ENCODE measurements at places on chromosomes 5 and 9. TPM values are rescaled to one million over a fixed set of nuclear protein-coding genes. Genes with fewer than 3 reads are reported as not detected.

The BAAT gene
- total RNA-seq: not detected

The GALT gene
- 51.3 TPM for total RNA-seq

The PTPRD gene
- total RNA-seq: 17.2 TPM

The IFNA4 gene
- not detected for total RNA-seq

The FSTL4 gene
- 1.9 TPM for total RNA-seq

The STPG3 gene
- total RNA-seq: 0.38 TPM

The TTC1 gene
- total RNA-seq: 44.6 TPM

The GLDC gene
- 0.77 TPM for total RNA-seq

GRCh38 chr9:135330307-135330631, 149.3 kb upstream of the PPP1R26 start:
- no peak for DNase-seq

- DNase-seq: no peak
Observed at GRCh38 chr9:20441711-20442423, 180.4 kb downstream of the MLLT3 start.

- DNase-seq: no peak
Observed at GRCh38 chr9:98007251-98007928, 24.2 kb downstream of the ANP32B start.

- no peak for DNase-seq
Observed at GRCh38 chr5:39578887-39579497, 154.2 kb upstream of the DAB2 start.

- no peak for DNase-seq
Observed at GRCh38 chr5:36264202-36264760, 22.6 kb upstream of the NADK2 start.

DNA sequence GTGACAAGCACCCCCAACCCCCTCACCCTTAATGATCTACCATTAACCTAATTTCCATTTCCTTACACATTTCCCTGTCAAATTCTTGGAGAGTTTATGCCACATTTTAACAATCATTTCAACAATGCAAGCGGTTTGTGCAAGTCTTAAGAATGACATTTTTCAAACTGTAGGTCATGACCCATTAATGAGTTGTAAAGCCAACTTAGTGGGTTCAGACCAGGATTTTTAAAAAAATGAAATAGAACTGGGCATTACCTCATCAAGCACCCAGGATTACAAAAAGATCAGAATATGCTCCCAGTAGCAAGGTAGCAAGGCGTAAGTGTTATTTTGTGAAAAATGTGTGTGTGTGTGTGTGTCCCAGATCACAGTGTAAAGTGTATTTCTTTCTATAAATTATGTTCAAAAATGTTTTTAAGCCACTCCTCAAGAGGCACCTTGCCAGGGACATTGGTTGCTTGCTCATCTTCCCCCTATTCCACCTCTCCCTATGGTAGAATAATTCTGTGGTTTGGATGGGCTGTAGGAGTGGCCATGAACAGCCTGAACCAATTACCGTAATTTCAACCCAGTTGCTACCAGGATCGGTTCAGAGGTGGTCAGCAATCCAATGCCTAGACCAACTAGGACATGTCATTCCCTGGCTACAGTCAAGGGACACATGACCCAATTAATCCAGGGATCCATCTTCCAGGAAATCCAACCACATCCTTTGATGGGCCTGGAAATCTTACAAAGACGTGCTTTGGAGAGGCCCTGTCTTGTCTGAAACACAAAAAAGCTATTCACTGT, 14.4 kb upstream of the TGFBR1 start:
- no peak for DNase-seq

DNA sequence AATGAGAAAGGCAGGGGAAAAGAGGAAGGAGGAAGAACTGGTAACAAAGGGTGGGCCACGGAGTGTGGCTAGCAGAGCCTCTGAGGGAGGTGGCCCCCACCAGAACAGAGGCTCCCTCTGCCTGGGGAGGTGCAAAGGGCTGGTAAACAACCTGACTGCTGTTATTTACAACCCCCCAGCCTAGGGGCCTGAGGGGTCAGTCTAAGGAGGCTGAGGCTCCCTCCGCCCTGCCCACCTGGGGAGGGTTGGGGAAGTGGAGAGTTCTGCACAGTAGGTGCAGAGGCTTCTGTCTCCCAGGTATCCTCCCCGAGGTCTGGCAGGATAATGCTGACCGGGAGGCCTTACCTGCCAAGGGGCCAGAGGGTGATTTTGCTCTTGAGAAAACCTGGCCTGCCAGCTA, 35.6 kb upstream of the SMU1 start:
- no peak for DNase-seq

DNA sequence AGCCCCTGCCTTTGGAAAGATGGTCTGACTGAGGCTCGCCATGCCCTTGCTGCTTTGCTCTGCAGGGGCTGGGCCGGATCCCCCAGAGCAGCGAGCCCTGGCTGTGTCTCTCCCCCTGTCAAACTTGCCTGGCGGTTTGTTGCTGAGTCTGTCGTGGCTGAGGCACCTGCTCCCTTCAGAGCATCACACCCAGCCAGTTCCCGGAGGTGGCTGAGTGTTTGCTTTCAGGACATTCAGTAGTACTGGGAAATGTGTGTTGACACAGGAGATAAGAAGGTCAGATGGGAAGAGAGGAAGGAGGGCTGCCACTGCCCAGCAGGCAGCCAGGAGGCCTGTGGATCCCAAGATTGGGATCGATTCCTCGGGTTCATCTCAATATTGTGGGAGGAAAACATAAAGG, 62.9 kb downstream of the GADD45G start:
- peak; percentile 74 for DNase-seq

GRCh38 chr5:36389245-36389644, 87.5 kb upstream of the RANBP3L start:
- no peak for DNase-seq

DNA sequence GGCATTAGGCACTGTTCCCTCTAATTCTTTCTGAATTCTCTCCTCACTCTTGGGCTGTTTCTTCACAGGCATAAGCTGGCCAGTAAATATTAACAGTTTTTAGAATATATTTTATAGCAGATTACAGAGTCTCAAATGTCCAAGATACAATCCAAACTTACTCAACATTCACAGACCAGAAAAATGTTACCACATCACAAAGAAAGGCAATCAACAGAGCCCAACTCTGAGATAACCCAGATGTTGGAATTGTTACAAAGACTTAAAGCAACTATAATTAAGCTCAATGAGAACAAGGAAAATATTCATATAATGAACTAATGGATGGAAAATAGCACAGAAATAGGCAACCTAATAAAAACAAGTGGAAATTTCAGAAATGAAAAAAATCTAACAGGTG, 401.1 kb upstream of the RGMB start:
- no peak for DNase-seq

DNA sequence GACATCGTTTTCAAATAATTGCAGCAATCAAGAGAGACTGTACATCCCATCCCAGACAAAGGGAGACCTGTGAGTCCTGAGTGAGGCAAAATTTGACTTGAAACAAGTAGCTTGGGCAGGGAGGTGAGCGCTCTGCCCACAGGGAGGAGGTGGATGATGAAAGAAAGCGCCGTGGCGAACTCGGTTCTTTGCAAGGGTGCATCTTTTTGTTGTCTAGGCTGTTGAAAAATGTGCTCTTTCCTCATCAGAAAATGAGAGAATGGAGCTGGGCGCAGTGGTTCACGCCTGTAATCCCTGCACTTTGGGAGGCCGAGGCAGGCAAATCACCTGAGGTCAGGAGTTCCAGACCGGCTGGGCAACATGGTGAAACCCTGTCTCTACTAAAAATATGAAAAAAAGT, 150.5 kb downstream of the GAPVD1 start:
- DNase-seq: no peak

DNA sequence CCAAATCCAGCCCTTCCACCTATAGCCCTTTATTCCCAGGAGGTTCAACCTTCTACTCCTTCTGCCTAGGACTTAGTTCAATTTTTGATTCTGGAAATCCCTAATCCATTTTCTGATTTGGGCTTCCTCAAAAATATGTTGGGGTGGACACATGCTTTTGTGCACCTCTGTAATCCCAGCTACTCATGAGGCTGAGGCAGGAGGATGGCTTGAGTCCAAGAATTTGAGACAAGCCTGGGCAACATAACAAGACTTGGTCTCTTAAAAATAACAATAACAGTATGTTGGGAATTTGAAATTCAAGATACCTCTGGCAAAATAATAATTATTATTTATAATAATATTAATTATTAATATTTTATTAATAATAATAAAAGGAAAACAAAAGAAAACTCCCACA, 188.7 kb upstream of the TLE4 start:
- DNase-seq: no peak

GRCh38 chr5:21663082-21663481, 1190.1 kb downstream of the CDH12 start:
- no peak for DNase-seq

DNA sequence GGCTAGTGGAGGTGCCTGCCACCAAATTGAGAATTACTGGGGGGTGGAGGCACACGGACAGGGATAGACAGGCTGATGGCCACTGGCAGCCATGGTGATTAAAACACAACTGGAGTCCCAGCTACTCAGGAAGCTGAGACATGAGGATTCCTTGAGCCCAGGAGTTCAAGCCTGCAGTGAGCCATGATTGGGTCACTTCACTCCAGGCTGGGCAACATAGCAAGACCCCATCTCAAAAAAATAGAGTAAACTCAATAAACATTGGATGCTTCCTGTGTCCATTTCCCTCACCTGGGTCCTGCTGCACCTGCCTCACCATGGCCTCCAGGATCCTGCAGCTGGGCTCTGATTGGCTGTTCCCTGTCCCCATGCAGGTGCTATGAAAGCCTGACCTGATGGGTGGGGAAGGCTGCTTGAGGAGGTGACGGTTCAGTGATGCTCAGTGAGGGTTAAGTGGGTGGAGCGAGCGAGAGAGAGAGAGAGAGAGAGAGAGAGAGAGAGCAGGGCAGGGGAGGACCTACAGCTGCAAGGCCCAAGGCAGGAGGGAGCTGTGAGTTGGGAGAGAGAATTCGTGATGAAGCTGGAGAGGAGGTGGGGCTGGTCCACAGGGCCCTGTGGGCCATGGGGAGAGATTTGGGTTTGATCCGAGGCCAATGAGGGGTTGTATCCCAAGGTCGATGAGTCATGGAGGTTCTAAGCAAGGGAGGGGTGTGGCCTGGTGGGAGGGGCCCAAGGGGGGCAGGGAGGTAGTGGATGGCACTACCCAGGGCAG, 36.7 kb upstream of the FUBP3 start:
- DNase-seq: no peak

- no peak for DNase-seq
Observed at GRCh38 chr5:8905021-8905420, 640.9 kb downstream of the SEMA5A start.

GRCh38 chr5:156121234-156121633, 205.7 kb upstream of the SGCD start:
- DNase-seq: no peak

- no peak for DNase-seq
Observed at GRCh38 chr9:106875529-106875928, 12.6 kb downstream of the ZNF462 start.

- DNase-seq: no peak
Observed at GRCh38 chr5:173329491-173330337, 1.5 kb upstream of the STC2 start.

GRCh38 chr9:131272212-131272611, 4.1 kb downstream of the FAM78A start:
- no peak for DNase-seq
